SK-N-DZ (cell line): ENCODE measurements at places on chromosomes 4 and X.

- DNase-seq, result no peak
Measured at GRCh38 chr4:155592938-155593297, 73.7 kb upstream of the GUCY1A1 start.

DNA sequence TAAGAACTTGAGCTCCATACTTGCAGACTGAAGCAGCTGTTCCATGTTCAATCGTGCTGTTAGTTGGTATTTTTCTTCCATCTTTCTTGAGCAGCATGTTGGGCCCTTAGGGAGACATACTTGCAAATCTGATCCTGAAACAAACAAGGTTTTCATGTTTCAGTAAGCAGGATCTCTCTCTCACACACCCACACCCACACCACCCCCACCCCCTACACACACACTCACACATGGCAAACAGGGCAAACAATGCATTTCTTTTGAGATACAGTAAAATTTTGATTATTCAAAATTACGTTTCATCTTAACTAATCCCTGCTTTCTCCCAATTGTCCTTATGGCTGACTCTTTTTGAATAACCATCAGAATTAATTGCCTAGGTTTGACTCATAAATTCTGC is 32.3 kb downstream of the GPC3 start:
- DNase-seq, result no peak

- DNase-seq, result no peak
Measured at GRCh38 chr4:38687571-38688011, 23.6 kb downstream of the KLF3 start.

- peak; percentile 5 for DNase-seq
Measured at GRCh38 chrX:124860736-124861135, 458.9 kb upstream of the TEX13C start.

- DNase-seq, result no peak
Measured at GRCh38 chr4:183638436-183638835, 20.5 kb downstream of the RWDD4 start.

DNA sequence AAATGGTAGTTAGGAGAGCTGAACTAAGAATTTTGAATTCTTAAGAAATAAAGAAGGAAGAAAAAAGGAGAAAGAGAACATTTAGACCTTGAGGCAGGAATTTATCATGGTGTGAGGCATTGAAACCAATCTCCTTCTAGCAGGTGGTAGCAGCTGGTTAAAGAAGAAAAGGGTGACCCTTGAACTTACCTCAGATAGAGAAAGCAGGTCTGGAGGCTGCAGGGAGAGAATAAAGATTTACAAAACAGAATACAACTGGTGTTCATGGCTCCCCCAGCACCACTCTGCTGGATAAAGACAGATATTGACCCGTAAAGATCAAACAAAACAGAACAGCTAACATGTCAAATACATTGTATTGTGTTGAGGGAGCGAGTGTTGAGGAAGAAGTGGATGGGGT is 56.0 kb downstream of the NCAPG start:
- DNase-seq, result no peak

DNA sequence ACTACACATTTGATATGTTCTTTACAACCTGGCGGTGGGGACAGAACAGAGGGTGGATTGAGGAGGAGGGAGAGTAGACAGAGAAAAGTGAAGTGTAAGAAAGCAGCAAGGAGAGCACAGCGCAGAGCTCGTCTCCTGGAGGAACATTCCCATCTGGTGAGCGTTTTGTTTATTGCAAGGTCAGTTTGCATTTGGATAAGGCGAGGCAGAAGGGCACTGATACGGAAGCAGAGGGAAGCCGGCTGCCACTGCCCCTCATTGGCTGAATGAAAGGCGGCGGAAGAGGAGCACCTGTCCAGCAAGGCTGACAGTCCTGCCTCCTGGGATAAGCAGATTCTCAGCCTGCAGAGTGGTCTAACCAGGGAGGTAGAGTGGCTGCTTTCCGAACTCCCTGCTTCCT is 83.2 kb downstream of the GPR143 start:
- DNase-seq, result no peak

DNA sequence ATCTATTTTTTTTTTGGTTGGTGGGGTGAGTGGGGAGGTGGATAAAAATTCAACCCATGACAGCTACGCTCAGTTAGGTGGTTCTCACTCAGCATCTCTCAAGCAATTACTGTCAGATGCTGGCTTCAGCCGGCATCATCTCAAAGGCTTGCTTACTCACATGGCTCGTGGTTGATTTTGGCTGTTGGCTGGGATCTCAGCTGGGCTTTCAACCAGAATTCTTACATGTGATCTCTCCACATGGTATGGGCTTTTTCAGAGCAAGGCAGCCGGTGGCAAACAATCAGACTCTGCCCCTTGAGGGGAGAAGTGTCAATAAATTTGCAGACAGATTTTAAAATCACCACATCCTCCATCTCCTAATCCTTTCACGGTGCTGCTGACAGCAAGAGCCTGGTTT is 47.2 kb downstream of the SLC34A2 start:
- DNase-seq, result no peak

DNA sequence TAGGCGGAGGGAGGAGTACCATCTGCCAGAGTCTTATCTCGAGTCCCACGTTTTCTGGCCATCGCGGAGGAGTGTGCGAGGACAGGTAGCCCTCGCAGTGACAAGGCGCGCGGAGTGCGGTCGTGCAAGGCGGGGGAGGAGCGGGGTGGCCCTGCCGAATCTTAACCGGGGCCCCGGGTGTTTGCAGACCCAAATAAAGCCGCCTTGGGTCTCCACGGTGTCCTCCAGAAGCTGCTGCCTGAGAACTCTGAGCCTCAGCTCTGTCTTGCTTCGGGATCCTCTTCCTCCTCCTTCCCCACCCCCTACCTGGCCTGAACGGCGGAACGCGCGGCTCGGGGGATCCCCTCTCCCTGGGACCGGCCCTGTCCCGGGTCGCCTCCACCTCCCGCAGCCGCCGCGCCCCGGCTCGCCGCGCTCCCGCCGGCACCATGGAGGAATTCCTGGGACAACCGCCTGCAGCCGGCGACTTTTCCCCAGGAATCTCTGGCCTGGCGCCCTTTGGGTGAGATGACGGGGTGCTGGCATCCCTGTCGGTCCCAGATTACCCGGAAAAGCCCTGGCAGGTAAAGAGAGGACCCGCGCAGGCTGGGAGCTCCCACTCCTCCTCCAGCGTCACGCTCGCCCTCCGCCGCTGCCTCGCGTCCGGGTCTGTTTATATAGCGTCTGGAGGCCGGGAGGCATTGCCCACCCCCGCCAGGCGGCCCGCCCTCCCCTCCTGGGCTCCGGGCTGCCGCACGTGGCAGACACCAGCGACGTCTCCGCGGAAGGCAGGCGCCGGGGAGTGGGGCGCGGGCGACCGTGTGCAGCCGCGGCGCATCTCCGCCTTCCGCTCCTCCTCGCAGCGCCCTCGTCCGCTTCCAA is at the start of gene GALNTL6:
GALNTL6 (plus strand) TSS at position 740 of the 861 bp plus-strand sequence.
- peak; percentile 16 for DNase-seq

- DNase-seq, result no peak
Measured at GRCh38 chrX:33949300-33949699, 182.8 kb downstream of the FAM47A start.
